ENCODE measurements at places on chromosomes 13 and 19.
A peak's percentile ranks its signal among the peaks of the same experiment; 100 is the strongest.

DNA sequence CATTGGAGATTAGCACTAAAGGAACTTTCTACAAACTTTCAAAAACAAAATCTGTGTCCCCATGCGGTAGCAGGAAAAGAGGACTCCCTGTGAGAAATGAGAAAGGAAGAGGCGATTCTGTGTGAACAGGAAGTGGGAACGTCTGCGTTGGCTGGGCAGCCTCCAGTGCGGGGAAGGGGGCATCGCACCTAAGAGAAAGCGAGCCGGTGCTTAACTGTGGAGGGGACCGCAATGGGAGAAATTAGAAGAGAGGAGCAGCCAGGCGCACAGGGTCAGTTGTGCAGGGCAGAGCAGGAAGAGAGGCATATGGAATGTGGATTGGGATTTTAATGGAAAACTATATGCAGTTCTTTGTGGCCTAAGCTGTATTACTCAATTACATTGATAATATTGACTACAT lies 77.4 kb upstream of the DOCK9 start:
- DNase-seq: no peak
- peak overlapping the region; percentile 3 for H3K27ac ChIP-seq
- H3K36me3 ChIP-seq: no peaks in the 10 kb centered on the region
- peaks cover 28% of the 10 kb centered on the region for H3K4me1 ChIP-seq
- no peak overlapping the region for H3K4me3 ChIP-seq

DNA sequence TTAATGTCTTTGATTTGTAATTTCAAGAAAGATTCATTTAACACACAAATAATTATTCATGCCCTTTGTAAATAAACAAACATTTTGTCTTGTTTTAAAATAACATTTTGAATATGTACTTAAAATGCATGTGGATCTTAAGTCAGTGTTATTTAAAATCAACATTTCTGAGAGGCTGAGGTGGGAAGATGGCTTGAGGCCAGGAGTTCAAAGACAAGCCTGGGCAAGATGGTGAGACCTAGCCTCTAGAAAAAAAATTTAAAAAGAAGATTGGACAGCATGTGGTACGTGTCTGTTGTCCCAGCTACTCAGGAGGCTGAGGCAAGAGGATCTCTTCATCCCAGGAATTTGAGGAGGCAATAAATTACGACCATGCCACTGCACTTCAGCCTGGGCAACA lies 1268.2 kb downstream of the SLITRK1 start:
- no peak for DNase-seq
- H3K36me3 ChIP-seq: no peaks in the 10 kb centered on the region
- peaks cover 27% of the 10 kb centered on the region for H3K4me1 ChIP-seq
- no peak overlapping the region for H3K4me3 ChIP-seq
- H3K27ac ChIP-seq: no peak overlapping the region

GRCh38 chr19:53091413-53092254 lies 11.6 kb downstream of the ZNF160 start:
- DNase-seq: no peak
- no peak overlapping the region for H3K4me3 ChIP-seq
- peaks cover 3% of the 10 kb centered on the region for H3K27me3 ChIP-seq
- H3K36me3 ChIP-seq: peaks cover 59% of the 10 kb centered on the region

- peaks cover 7% of the 10 kb centered on the region for H3K36me3 ChIP-seq
- DNase-seq: no peak
- no peaks in the 10 kb centered on the region for H3K27me3 ChIP-seq
Measured at GRCh38 chr13:98959786-98960605, 17.9 kb downstream of the DOCK9 start.

GRCh38 chr13:46165485-46166223 lies 16.3 kb downstream of the LCP1 start:
- no peak for DNase-seq
- H3K36me3 ChIP-seq: no peaks in the 10 kb centered on the region
- no peaks in the 10 kb centered on the region for H3K4me1 ChIP-seq
- peaks cover 2% of the 10 kb centered on the region for H3K27me3 ChIP-seq

GRCh38 chr13:80558074-80558473 lies 217.1 kb upstream of the SPRY2 start:
- H3K4me1 ChIP-seq: no peaks in the 10 kb centered on the region
- H3K27ac ChIP-seq: no peak overlapping the region
- DNase-seq: no peak
- no peak overlapping the region for H3K4me3 ChIP-seq
- peaks cover 4% of the 10 kb centered on the region for H3K36me3 ChIP-seq
- no peaks in the 10 kb centered on the region for H3K27me3 ChIP-seq

GRCh38 chr13:75021151-75021550 lies 460.8 kb downstream of the TBC1D4 start:
- no peaks in the 10 kb centered on the region for H3K4me1 ChIP-seq
- H3K4me3 ChIP-seq: no peak overlapping the region
- H3K27me3 ChIP-seq: peaks cover 6% of the 10 kb centered on the region
- H3K36me3 ChIP-seq: no peaks in the 10 kb centered on the region
- DNase-seq: no peak
- H3K27ac ChIP-seq: no peak overlapping the region

DNA sequence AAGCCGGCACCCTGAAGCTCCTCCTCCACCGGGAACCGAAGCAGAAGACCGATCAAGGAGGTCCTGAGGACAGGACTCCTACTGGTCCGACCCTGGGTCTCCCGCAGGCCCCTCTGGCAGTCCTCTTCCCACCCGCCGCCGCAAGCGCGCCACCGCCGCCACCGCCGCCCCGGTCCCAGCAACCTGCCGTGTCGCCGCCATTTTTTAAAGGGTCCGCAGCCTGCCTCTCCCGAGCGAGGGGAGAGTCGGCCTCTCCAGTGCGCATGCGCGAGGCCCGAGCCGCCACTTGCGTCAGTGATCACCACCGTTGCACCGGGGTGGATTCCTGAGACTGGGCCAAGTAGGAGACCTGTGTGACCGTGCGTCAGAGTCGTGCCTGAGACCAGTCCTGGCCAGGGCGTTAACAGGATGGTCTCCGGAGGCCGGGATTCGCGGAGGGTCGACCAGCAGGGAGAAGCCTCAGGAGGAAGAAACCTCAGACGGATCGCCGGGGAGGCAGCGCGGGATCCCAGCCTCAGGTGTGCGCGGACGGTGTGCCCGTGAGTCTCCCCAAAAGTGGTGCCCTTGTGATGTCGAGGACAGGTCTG lies 51.6 kb downstream of the ZNF146 start:
- H3K4me3 ChIP-seq: no peak overlapping the region
- H3K4me1 ChIP-seq: no peaks in the 10 kb centered on the region
- peaks cover 2% of the 10 kb centered on the region for H3K27me3 ChIP-seq
- no peak overlapping the region for H3K27ac ChIP-seq
- peaks cover 11% of the 10 kb centered on the region for H3K36me3 ChIP-seq
- no peak for DNase-seq

- H3K36me3 ChIP-seq: no peaks in the 10 kb centered on the region
- no peak overlapping the region for H3K27ac ChIP-seq
- no peaks in the 10 kb centered on the region for H3K4me1 ChIP-seq
- no peak for DNase-seq
Measured at GRCh38 chr19:15902254-15902653, 4.4 kb upstream of the CYP4F2 start.

Measured in HFFc6 (cell line).